Endothelial cell (in vitro differentiated cells): ENCODE measurements at places on chromosomes 16 and 17.

DNA sequence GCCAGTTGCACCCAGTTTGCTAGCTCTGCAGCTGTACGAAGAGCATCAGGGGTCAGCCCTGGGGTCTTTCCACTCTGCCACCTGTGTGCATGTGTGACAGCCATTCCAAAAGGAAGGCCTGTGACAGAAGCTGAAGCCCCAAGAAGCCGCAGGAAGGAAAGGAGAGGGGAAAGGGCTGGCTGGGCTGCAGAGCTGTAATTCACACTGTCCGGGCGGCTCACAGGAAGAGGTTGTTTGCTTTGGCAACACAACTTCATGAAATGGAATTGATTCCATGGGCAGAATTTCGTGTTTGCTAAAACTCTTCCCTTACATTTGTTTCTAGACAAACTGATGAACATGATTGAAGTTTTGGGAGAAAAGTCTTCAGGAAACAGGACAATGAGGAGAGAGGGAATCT lies 14.8 kb downstream of the TMEM204 start:
- peak overlapping the region; percentile 76 for H3K4me3 ChIP-seq
- peak; percentile 42 for DNase-seq
- H3K36me3 ChIP-seq, result peaks cover 49% of the 10 kb centered on the region
- peaks cover 61% of the 10 kb centered on the region for H3K4me1 ChIP-seq
- H3K27me3 ChIP-seq, result peaks cover 8% of the 10 kb centered on the region
- peak overlapping the region; percentile 97 for H3K27ac ChIP-seq

DNA sequence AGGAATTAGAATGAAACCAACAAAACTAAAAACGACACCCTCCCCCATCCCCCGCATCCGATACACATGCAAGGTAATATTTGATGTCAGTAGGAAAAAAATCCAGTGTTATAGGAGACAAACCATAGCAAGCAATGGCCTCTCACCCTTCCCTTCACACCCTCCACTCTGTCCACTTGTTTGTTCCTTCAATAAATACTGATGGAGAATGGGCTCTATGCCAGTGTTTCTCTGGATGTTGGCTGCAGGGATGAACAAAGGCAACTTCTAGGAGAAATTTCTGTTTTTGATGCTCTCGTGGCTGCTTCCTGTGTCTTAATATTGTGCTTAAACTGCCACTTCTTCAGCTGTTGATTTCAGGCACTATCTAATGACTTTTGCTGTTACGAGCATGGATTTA lies 98.8 kb downstream of the WWOX start:
- H3K27me3 ChIP-seq, result no peaks in the 10 kb centered on the region
- H3K4me1 ChIP-seq, result peaks cover 8% of the 10 kb centered on the region
- H3K4me3 ChIP-seq, result no peak overlapping the region
- no peak overlapping the region for H3K27ac ChIP-seq
- no peaks in the 10 kb centered on the region for H3K36me3 ChIP-seq

- H3K36me3 ChIP-seq, result no peaks in the 10 kb centered on the region
- H3K27me3 ChIP-seq, result peaks cover 7% of the 10 kb centered on the region
These were observed 1.4 kb upstream of the RHBDF2 start for GRCh38 chr17:76502341-76503211.

DNA sequence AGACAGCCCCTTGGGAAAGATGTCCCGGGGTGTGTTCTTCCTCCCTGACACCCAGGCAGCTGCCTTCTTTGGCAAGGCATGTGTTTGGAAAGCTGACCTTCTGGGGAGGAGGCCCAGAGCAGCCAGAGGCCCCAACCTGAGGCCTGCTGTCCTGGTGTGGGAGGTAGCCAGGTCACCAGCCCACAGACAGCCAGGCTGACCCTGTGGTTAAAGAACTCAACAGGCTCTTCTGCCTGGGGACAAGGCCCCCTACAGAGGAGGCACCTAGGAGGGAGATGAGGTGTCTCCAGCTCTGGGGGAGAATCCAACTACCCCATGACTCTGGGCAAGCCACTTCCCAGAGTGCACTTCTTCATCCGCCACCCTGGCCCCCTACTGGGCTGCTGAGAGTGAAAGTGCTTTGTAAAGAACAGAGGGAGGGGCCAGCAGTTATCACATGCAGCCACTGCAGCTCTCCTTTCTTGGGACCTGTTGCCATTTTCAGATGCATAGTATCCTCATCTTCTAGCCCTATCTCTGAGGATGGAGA lies 13.1 kb upstream of the SREBF1 start:
- H3K27ac ChIP-seq, result no peak overlapping the region
- no peak overlapping the region for H3K4me3 ChIP-seq
- no peak for DNase-seq
- H3K4me1 ChIP-seq, result peaks cover 16% of the 10 kb centered on the region
- peaks cover 9% of the 10 kb centered on the region for H3K27me3 ChIP-seq
- no peaks in the 10 kb centered on the region for H3K36me3 ChIP-seq

DNA sequence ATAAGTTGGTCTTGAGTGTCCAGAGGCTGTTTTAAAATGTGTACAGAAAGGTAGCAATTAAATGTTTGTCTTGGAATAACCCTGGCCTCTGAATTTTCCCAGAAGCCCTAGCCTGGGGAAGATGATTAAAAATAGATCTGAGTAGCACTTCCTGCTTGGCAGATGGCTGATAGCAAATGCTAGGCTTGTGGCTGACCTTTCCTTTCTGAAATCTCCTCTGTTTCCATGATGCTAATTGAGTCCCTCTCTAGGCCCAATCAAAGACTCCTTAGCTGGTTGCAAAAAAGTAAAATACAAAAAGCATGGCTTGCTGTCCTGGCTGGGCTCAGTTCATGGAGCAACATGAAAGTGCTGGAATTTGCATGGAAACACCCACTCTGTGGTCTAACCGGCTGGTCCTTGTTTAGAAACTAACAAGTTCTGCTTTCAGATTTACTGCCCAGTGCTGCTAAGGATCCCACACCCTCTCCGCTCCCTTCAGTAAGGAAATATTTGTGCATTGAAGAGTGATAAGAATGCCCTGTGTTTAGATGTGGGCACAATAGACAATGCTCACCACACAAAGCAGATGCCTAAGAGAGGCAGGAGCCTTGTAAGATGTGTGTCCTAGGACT lies 40.8 kb downstream of the YPEL2 start:
- H3K27me3 ChIP-seq, result peaks cover 2% of the 10 kb centered on the region
- H3K4me1 ChIP-seq, result peaks cover 34% of the 10 kb centered on the region
- DNase-seq, result no peak
- peaks cover 10% of the 10 kb centered on the region for H3K36me3 ChIP-seq

- no peak overlapping the region for H3K27ac ChIP-seq
- H3K36me3 ChIP-seq, result peaks cover 4% of the 10 kb centered on the region
- H3K27me3 ChIP-seq, result peaks cover 7% of the 10 kb centered on the region
- DNase-seq, result no peak
- peaks cover 3% of the 10 kb centered on the region for H3K4me1 ChIP-seq
These were observed 6.2 kb upstream of the ELAC2 start for GRCh38 chr17:13024016-13024415.
